ENCODE measurements at places on chromosomes 1 and 21.

- DNase-seq, result no peak
These were observed 244.3 kb downstream of the PTPRC start for GRCh38 chr1:198883184-198883583.

DNA sequence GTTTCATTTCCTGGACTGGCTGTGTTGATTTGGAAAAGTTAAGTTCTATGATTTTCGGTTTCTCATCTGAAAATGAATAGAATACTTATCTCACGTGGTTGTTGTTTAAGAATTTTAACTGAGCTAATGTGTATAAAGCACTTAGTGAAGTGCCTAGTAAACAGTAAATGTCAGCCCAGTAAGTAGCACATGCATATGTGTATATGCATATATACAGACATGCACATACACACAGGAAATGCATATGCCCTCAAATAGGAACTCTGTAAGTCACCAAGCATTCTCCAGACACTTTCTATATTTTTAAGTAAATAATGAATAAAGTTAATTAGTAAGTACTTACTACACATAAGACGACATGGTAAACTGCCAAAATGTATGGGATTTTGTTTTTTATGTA, 128.6 kb downstream of the CLEC20A start:
- no peak for DNase-seq

- no peak for DNase-seq
These were observed 10.8 kb upstream of the PPIE start for GRCh38 chr1:39727932-39728317.

DNA sequence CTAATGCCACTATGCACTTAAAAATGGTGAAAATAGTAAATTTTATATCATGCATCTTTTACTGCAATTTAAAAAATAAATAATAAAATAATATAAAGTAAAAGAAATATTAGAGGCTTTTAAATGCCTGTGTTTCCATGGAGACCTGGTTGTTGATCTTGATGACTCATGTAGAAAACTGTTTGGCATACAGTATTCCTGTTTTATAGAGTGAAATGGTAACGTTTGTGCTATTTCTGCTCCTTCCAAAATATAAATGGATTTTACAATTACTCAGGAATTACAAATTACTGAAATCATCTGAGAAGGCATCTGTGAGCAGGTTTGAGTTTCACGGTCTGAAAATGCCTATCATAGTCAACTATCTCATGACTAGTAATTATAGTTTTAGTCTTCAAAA, 98.4 kb upstream of the USP25 start:
- DNase-seq, result no peak

- DNase-seq, result no peak
These were observed 240.2 kb upstream of the PTBP2 start for GRCh38 chr1:96481409-96481808.

DNA sequence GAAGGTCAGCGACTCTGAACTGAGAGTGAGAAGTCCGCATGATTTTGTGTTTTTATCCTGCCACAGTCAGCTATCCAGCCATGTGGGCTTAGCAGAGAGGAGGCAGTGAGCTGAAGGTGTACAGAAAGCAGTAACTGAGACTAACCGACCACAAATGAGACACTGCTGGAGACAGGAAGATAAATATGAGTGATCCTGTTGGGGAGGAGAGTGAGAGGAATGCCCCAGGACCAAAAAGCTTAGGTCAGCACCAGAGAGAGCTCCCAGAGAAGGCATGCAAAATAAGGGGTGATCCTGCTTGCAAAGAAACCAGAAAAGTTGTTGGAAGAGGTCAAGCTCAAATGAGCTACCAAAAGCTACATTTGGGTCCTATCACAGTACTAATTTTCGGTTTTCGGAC, 63.7 kb downstream of the HLCS start:
- no peak for DNase-seq

DNA sequence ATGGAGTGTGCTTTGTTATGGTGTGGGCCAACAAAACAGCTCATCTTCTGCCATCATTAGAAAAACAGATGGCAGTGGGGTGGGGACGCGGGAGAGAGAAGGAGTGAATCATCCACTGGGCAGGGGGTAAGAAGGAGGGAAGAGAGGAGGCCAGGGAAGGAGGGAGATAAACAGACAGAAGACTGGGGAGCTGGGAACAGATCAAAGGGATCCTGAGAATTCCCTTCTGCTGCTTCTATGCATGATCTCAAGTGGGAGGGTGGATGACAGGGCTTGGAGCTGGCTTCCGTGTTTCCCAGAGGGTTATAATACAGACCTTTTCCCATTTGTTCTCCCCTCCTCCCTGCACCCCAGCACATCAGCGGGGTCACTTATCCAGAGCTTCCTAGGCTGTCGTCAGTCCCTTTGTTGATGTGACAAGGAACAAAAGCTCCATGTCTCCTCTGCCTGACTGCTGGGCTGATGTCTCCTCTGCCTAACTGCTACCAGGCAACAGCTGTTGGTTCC, 338.6 kb downstream of the PAPPA2 start:
- peak; percentile 86 for DNase-seq

DNA sequence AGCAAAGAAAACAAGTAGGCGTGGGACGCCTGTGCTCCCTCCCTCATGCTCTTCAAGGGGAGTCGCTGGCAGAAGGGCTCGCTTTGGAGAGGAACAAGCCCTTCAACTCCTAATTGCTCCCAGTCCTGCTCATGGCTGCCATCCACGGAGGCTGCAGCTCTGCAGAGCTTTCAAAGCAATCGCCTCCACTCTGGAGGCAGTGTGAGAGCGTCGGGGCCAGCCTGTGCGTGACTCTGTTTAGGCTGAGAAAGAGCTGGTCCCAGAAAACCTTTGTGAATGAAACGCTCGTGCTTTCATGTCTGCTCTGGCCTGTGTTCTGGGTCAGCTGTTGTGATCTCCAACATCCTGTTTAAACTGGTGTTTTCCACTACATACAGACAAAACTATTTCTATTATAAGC, 23.9 kb upstream of the RUNX1 start:
- DNase-seq, result no peak

- DNase-seq, result no peak
These were observed 968 bp downstream of the CSMD2 start for GRCh38 chr1:34163792-34164731.

DNA sequence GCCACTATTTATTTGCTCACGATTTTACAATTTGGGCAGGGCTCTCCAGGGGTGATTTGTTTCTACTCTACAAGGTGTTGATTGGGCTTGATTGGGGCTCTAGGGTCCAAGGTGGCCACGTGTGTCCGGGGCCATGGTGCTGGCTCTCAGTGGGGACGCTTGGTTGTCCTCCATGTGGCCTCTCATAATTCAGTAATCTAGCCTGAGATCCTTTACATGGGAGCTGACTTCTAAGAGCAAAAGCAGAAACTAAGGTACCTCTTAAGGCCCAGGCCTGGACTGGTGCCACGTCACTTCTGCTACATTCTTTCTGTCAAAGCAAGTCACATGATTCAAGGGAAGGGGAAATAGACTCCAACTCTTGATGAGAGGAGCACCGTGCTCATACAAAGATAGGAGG, 8.1 kb upstream of the PSRC1 start:
- no peak for DNase-seq

DNA sequence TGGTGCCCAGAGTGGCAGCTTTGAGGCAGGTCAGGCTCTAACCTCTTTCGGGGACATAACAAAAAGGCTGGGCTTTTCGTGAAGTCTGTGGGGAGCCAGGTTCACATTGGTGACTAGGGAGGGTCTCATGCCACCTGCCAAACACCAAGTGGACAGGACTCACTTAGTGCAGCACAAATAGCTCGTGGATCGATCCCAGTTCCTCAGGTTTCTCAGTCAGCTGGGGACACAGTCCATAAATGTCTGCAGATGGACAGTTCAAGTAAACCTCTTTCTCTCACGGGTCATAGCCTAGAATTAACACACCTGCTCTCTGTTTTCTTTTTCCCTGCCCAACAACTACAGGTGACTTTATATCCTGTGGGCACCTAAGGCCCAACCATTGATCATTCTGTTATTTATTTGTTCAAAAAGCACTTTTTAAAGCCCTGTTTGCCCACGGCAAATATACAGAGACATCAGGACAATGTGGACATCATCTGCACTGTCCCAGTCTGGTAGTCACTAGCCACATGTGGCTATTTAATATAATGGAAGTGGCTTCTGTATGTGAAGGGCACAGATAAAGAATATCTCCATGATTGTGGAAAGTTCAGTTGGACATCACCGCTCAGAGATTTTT, 53.5 kb downstream of the CAPN2 start:
- DNase-seq, result no peak

GRCh38 chr1:210625715-210626114, 297.0 kb downstream of the HHAT start:
- DNase-seq, result no peak

GRCh38 chr1:247165674-247166073, 6.1 kb downstream of the ZNF124 start:
- DNase-seq, result no peak

- no peak for DNase-seq
These were observed 5.0 kb downstream of the STX12 start for GRCh38 chr1:27778056-27778455.

- DNase-seq, result no peak
These were observed 15.2 kb upstream of the MYSM1 start for GRCh38 chr1:58715108-58715507.

DNA sequence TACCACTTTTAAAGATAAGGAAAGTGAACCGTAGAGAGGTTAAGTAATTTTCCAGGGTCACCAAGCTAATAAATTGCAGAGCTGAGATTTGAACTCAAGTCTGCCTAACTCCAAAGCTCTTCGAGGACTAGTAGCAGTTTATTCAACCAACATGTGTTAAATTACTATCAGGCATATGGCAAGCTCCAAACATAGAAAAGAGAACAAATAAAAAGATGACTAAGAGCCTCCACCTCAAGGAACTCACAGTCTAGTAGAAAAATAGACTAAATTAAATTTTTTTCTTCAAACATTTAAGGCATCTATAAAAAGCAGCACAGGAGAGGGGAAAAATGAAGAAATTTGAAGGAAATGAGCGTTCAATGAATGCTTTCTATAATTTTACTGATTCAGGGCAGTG, 22.2 kb downstream of the SLC9C2 start:
- no peak for DNase-seq

DNA sequence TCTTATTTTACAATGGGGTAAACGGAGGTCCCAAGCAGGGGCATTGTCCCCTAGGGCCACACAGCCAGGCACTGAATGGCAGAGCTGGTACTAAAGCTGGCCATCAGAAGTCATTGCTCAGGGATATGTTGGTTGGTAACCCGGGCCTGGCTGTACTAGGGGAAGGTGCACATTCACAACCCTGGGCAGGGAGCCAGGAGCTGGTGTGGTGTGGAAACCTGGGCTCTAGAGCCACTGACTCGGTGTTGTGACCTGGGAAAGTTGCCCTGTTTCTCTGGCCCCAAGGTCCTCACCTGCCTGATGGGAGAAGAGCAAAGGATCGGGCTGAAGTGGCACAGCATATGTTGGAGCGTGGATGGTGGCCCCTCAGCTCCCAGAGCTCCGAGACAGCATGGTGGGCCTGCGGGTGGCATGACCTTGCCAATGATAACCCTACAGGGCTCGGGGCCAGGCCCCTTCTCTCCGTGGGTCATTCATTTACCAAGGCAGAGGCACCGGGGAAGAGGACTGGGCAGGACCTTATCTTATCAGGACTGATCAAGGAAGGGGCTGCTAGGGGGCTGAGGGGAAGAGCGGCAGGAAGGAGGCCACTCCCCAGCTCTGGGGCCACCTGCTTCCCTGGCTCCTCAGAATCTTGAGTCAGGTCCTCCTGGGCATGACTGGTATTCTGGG, 274.1 kb downstream of the TRABD2B start:
- DNase-seq, result no peak

- no peak for DNase-seq
These were observed 14.2 kb downstream of the COL6A1 start for GRCh38 chr21:45995686-45996179.

DNA sequence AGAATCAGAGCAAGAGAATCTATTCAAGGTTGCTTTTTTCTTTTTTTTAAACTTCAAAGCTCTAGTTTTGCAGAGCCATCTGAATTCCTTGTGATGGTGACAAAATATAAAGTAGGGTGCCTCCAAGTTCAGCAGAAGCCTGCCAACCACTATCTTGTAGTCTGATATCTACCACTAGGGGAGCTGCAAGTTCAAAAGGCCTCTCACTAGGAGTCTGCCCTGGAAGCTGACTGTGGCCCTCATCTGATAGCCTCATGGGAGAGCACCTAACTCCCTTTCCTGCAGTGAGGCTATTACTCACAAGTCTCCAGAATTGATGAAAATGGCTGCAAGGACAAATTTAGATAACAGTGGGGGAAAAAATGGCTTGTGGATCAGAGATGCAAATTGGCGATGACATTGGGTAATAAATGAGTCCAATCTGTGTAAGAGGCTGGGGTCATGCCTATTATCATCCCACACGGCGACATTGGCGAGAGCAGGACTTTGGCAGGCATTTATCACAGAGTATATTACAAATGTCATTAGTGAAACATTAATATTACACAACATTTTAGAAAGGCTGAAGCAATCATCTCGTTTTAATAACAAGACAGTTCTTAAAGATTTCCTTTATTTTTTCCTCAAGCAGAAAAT, 10.7 kb upstream of the ZP4 start:
- DNase-seq, result peak; percentile 2

GRCh38 chr1:21272540-21272939, 17.7 kb downstream of the ECE1 start:
- no peak for DNase-seq

GRCh38 chr1:179785728-179786127, 42.6 kb downstream of the FAM163A start:
- no peak for DNase-seq

- no peak for DNase-seq
These were observed 81.0 kb downstream of the RGS7 start for GRCh38 chr1:241275981-241276380.

GRCh38 chr1:152906023-152906565, 2.3 kb upstream of the IVL start:
- DNase-seq, result no peak

DNA sequence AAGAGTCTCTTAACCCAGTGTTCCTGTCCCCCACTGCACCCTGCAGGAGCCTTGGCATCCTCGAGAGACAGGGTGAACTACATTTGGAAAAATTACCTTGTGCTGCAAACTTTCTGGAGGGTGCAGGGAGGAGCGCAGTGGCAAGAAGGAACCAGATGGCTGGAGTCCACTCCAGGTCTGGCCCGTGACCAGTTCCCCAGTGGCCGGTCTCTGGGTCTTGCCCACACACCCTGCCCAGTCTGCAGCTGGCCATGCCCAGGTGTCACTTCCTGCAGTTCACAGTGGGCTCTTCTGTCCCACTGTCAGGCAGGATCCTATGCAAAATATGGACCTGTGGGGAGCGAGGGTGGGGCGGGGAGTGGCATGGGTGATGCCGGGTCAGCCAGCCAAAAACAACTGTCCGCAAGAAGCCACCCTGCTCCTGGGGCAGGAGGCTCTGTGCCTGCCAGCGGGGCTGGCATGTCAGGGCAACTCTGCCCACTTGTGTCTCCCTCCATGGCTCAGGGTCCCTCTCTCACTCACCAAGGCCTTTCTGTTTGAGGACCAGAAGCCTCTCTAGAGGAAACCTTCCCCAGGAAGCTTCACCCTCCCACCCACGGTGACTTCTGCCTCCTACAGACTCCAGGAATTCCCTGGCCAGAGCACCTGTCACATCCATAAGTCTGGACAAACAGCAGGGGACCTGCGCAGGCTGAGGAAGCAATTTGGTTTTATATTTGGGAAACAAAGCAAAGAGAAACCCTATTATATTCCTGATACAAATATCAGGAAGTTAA, 55.6 kb downstream of the KIF21B start:
- DNase-seq, result no peak

- no peak for DNase-seq
These were observed 200.0 kb downstream of the SLC45A1 start for GRCh38 chr1:8517661-8518489.

- no peak for DNase-seq
These were observed 79.4 kb downstream of the SPATA46 start for GRCh38 chr1:162297208-162297607.

- DNase-seq, result no peak
These were observed 61.2 kb downstream of the DNM3 start for GRCh38 chr1:171902527-171902926.

GRCh38 chr1:167452483-167452882, 65.8 kb downstream of the CD247 start:
- DNase-seq, result no peak

Data from cerebellar cortex (tissue), 1 donor.